ENCODE measurements at places on chromosomes 7 and 10. TPM values are rescaled to one million over a fixed set of nuclear protein-coding genes. Genes with fewer than 3 reads are reported as not detected.

DNA sequence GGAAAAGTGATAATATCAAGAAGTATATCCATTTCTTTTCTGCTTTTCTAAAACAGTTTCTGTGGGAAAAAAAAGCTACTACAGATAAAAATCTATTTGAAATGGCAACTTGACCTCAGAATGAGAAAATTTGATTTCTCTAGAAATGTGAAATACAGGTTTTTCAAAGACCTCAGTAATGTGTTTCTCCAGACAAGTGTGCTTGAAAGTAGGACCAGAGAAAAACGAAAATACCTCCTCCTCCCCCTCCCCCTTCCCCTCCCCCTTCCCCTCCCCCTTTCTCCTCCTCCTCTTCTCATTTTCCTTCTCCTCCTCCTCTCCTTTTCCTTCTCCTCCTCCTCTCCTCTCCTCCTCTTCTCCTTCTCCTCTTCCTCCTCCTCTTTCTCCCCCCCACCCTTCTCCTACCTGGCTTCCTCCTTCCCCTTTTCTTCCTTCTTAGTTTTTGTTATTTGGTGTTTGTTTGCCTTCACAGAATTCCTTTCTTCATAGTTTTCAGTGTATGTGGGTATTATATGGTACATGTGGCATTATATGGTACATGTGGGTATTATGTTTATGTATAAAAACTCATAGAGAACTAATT is 179.4 kb downstream of the CDK14 start:
- H3K4me1 ChIP-seq, result no peaks in the 10 kb centered on the region
- no peak overlapping the region for H3K27ac ChIP-seq
- no peaks in the 10 kb centered on the region for H3K36me3 ChIP-seq
- no peaks in the 10 kb centered on the region for H3K27me3 ChIP-seq

DNA sequence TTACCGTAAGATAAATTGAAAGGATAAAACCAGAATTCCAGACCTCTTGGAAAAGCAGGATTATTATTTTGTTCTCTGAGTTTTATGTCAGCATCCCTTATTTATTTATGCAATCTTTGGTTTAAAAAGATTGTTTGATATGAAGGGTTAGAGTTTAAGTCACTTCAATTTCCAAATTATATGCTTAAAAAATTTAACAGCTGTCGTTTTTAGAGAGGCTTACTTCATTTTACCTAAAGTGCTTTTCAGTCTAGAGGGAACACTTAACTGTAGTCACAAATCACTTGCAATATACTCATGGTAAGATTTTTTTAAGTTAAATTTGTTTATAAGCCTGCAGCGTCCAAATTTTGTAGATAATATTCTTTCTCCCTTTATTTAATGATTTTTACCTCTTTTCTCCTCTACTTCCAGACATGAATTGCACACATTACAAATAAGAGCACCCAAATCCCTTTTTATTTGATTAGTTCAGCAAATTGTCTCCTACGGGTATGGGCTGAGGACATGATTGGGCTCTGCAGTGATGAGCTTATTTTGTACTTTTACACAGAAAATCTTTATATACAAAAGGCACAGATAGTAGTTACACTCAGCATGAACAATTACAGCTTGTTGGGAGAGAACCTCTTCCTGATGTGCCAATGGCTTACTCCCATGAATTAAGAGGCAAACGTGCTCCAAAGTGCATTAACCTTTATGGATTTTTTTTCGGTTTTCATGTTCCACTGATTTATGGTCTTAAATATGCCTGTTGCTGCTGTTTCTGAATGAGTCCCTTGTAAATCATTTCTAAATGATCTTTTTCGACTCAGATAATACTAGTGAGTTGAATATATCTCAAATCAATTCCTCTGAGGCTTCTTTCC is 319.3 kb upstream of the LRGUK start:
- H3K4me1 ChIP-seq, result no peaks in the 10 kb centered on the region
- H3K36me3 ChIP-seq, result no peaks in the 10 kb centered on the region
- no peak overlapping the region for H3K4me3 ChIP-seq
- no peak for DNase-seq
- H3K27me3 ChIP-seq, result no peaks in the 10 kb centered on the region

- no peak for DNase-seq
- no peak overlapping the region for H3K4me3 ChIP-seq
- no peaks in the 10 kb centered on the region for H3K36me3 ChIP-seq
- H3K27me3 ChIP-seq, result peaks cover 9% of the 10 kb centered on the region
- no peak overlapping the region for H3K27ac ChIP-seq
- no peaks in the 10 kb centered on the region for H3K4me1 ChIP-seq
These were observed 265.5 kb downstream of the KCNMA1 start for GRCh38 chr10:77371848-77372799.

The ITGA8 gene
- total RNA-seq, result not detected

- H3K4me1 ChIP-seq, result no peaks in the 10 kb centered on the region
- H3K27ac ChIP-seq, result no peak overlapping the region
- H3K27me3 ChIP-seq, result peaks cover 10% of the 10 kb centered on the region
- no peak overlapping the region for H3K4me3 ChIP-seq
These were observed 11.9 kb upstream of the LMOD2 start for GRCh38 chr7:123643495-123644441.

DNA sequence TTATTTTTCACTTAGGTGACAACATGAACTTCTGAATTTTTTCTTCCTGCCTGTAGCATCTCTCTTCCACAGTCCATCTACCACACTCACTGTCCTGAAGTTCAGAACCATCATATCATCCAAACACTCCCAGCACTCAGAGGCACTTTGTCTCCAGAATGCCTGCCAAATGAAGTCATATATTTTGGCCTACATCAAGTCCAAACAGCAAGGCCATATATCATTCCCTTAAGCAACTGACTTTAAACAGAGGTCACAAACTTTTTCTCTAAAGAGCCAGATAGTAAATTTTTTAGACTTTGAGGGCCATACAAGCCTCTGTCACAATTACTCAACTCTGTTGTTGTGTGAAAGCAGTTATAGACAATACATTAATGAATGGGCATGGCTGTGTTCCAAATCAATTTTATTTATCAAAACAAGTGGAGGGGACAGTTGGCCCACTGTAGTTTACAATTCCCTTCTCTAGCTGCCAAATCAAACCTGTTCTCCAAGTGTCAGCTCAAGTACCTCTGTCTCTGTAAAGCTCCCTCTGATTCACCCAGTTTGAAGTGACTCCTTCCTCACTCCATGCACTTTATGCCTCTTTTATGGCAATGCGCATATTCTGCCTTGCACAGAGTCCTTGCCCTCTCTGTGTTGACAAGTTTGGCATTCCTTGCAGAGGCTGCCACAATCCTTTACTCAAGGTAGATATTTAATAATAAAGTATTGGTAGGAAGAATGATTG is 305.7 kb downstream of the FZD1 start:
- H3K4me3 ChIP-seq, result no peak overlapping the region
- DNase-seq, result no peak
- no peaks in the 10 kb centered on the region for H3K36me3 ChIP-seq
- peaks cover 8% of the 10 kb centered on the region for H3K27me3 ChIP-seq
- H3K4me1 ChIP-seq, result no peaks in the 10 kb centered on the region

GRCh38 chr7:91674470-91674869 is 206.0 kb downstream of the MTERF1 start:
- DNase-seq, result no peak
- no peaks in the 10 kb centered on the region for H3K4me1 ChIP-seq
- H3K36me3 ChIP-seq, result peaks cover 3% of the 10 kb centered on the region
- no peak overlapping the region for H3K27ac ChIP-seq

- H3K36me3 ChIP-seq, result no peaks in the 10 kb centered on the region
- H3K4me3 ChIP-seq, result no peak overlapping the region
- H3K4me1 ChIP-seq, result no peaks in the 10 kb centered on the region
- no peak for DNase-seq
These were observed 93.0 kb downstream of the PCDH15 start for GRCh38 chr10:54708021-54708420.

GRCh38 chr10:73838827-73839226 is 27.4 kb upstream of the NDST2 start:
- H3K27ac ChIP-seq, result no peak overlapping the region
- no peak overlapping the region for H3K4me3 ChIP-seq
- peaks cover 6% of the 10 kb centered on the region for H3K4me1 ChIP-seq
- DNase-seq, result no peak

DNA sequence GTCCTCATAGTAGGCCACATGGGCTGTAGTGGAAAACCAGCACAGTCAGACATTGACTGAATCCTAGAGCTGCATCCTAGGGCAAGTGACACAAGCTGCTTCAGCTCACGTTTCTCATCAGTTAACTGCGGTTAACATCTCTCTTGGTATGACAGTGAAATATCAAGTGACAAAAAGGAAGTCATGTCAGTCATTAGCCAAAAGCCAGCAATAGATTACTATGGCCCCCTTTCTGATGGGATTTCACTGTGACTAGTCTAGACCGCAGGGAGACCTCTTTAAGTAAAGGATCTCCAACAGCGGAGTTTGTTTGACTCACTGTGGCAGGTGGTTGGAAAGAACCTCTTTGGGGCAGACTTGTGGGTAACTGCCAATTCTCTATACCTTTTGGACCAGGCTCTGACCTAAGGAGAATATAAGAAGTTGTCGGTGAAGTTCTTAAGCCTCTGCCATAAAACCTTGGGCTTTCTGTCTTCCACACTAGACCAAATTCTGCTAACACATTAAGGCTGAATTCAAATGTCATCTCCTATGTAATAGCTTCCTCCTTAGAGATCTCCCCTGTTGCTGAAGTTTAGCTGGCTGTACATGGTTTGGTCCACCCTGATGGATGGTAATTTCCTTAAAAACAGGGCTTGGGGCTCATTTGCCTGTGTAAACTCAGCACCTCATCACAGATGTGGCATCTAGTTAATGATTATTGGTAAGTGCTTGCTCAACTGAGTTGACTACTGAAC is 115.3 kb downstream of the SGMS1 start:
- no peak overlapping the region for H3K4me3 ChIP-seq
- H3K27ac ChIP-seq, result no peak overlapping the region
- peaks cover 68% of the 10 kb centered on the region for H3K4me1 ChIP-seq
- H3K27me3 ChIP-seq, result no peaks in the 10 kb centered on the region
- DNase-seq, result no peak
- H3K36me3 ChIP-seq, result peaks cover 5% of the 10 kb centered on the region
